HepG2 (cell line): ENCODE measurements at places on chromosomes 5 and 9. TPM values are rescaled to one million over a fixed set of nuclear protein-coding genes. Genes with fewer than 3 reads are reported as not detected.

DNA sequence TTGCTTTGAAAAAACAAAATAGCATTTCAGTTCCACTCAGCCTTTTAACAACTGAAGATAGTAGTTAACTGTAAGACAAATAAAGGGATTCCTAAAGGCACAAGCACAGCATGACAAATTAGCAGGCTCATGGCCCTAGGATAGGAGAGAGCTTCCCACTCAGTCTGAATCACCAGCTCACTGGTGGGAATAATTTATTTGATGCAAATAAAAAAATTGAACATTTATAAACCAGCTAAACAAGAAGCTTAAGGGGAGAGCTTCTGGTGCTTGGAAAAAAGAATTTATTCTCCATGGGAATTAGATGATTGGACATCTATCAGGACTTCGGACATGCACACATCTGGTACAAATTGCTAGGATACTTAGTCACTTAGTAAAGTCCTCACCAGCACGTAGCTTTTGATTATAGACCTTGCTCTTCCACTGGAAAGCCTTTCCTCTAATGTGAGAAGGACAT is 294.1 kb upstream of the TNC start:
- H3K4me1 ChIP-seq = no peaks in the 10 kb centered on the region
- H3K4me3 ChIP-seq = no peak overlapping the region
- no peaks in the 10 kb centered on the region for H3K36me3 ChIP-seq
- no peak for DNase-seq

DNA sequence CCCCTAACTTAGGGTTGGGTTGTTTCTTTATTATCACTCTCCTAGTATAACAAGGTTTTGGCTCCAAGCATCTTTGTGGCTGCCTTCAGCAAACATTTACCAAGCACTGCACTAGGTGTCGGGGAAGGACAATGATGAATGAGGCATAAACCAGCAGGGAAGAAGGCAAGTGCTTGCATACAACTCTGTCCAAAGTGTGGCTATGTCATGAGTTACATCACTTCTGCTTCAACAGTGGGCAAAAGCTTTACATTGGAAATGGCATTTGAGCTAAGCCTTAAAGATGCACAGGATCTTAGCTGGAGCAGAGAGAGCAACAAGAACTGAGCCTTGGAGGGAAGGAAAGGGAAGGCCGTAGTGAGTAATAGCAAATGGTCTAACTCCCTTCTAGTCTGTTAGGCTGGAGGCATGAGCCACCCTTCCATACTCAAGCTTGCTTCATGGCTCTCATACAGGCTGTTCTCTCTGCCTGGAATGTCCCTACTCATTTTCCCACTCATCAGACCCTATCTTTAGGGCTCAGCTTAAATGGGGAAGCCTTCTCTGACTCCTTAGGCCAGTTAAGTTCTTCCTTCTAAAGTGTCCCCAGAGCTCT is 121.8 kb downstream of the SEMA6A start:
- peak; percentile 38 for DNase-seq
- H3K27me3 ChIP-seq = no peaks in the 10 kb centered on the region
- no peaks in the 10 kb centered on the region for H3K36me3 ChIP-seq

DNA sequence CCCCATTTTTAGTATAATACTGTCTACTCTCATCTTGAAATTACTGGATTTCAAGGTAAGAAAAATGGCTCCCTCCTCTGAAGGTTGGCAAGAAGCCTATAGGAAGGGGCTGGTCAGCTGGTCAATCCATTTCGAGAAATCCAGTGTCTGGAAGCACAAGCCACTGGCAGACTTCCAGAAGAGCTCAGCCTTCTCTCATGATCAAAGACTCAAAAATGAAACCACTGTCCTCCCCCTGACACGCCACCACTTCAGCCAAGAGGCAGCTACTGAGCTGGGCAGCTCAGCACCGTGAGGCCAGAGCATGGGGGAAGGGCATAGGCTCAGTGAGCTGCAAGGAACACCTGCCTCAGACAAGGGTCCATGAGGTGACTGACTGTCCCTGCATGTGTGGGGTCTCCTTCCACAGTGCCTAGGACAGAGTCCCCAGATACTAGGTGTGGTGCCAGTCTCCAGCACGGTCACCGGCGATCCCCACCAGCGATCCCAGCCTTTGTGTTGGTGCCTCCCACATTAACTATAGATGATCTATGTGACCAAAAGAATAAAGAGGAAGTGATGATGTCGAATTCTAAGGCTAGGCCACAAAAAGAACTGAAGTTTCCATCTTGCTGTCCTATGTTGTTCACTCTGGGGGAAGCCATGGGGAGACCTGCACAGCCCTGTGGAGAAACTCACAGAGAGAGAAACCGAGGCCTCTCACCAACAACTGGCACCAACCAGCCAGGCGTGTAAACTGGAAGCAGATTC is 100.1 kb upstream of the LRRTM2 start:
- peaks cover 13% of the 10 kb centered on the region for H3K4me1 ChIP-seq
- DNase-seq = no peak
- no peaks in the 10 kb centered on the region for H3K36me3 ChIP-seq
- no peak overlapping the region for H3K4me3 ChIP-seq
- no peak overlapping the region for H3K27ac ChIP-seq

DNA sequence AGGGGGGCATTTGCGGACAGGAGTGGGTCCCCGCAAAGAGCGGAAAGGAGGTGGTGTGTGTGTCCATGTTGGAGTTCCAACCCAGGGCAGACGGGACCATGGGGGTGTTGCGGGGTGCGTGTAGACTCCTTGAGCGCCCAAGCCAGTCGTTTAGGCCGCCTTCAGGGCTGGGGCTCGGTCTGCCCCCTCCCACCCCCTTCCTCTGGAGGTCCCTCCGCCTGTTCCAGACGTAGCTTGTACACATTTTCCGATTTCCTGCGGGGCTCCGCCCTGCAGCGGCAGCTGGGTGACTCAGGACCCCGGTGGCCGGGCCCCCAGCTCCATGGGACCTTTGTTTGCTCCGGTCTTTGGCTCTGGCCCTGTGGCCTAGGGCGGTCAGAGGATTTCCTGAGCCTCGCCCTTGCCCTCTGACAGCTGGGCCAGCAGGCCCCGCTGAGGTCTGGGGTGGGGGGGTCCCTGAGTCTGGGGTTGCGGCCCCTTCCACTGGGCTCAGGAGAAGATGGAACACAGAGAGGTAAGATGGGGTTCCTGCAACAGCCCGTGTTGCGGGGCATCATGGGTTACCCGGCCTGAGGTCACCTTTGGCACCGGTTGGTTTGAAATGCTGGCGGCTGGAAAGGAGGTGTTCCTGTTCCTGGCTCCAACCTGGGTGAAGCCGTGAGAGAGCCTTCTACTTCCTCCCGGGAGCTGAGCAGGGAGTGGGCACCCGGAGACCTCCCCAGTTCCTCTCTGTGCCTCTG is 1.5 kb downstream of the PKN3 start:
- no peak for DNase-seq
- peaks cover 4% of the 10 kb centered on the region for H3K36me3 ChIP-seq
- H3K4me1 ChIP-seq = peaks cover 9% of the 10 kb centered on the region

GRCh38 chr5:165673499-165673898 is 2168.1 kb downstream of the MAT2B start:
- no peak for DNase-seq
- no peaks in the 10 kb centered on the region for H3K36me3 ChIP-seq
- no peaks in the 10 kb centered on the region for H3K4me1 ChIP-seq
- no peaks in the 10 kb centered on the region for H3K27me3 ChIP-seq

DNA sequence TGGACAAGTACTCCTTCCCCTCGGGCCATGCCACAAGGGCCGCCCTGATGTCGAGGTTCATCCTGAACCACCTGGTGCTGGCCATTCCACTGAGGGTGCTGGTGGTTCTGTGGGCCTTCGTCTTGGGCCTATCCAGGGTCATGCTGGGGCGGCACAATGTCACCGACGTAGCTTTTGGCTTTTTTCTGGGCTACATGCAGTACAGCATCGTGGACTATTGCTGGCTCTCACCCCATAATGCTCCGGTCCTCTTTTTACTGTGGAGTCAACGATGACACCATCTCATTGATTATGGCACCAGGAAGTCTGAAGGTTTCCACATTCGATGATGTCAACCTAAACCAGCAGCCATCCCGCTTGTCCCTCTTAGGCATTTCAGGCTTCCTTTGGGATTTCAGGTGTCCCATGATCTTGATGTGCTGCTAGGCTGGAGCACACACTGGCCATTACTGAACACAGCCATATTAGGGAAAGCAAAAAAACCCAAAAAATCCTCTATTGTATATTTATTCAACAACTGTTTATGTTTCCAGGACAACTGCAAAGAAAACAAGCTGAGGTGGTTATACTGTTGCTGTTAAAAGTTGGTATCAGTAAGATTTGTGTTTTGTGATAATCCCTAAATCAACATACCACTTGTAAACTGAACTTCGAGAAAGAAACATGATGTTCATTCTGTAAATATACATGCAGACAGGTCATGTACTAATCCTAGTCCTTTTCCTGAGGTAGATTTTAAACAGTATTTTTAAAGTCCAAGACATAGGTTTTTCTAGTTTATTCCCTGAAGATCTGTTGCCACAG is 1.1 kb downstream of the PLPP6 start:
- H3K4me1 ChIP-seq = peaks cover 52% of the 10 kb centered on the region
- DNase-seq = peak; percentile 65
- H3K27me3 ChIP-seq = no peaks in the 10 kb centered on the region
- no peaks in the 10 kb centered on the region for H3K36me3 ChIP-seq
- peak overlapping the region; percentile 93 for H3K27ac ChIP-seq

DNA sequence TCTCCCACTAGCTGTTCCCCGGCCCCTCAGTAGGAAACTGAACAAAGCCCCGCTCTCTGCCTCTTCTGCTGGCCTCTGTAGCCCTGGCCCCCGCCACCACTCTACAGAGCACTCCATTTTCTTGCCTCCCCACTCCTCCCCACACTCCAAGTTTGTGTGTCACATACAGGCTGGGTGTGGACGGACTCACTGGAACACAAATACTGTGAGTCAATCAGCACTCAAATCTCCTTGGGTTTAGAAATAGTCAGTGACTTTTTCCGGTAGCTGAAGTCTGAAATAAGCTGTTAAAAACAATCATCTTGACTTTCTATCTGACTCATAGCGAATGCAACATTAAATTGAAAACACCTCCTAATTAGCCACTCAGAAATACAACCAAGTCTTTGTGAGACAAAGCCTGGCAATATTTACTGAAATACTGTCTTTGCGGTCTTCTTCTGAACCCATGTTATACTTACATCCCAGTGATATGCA is 122.5 kb downstream of the LHFPL2 start:
- no peak overlapping the region for H3K4me3 ChIP-seq
- DNase-seq = no peak
- H3K27ac ChIP-seq = no peak overlapping the region
- H3K4me1 ChIP-seq = peaks cover 28% of the 10 kb centered on the region

- no peaks in the 10 kb centered on the region; the same call in 1 of the 2 replicates for H3K27me3 ChIP-seq
- no peak overlapping the region for H3K4me3 ChIP-seq
- H3K36me3 ChIP-seq = no peaks in the 10 kb centered on the region
- H3K4me1 ChIP-seq = no peaks in the 10 kb centered on the region
- DNase-seq = no peak
These were observed 407.8 kb upstream of the SGCD start for GRCh38 chr5:155919126-155919525.

DNA sequence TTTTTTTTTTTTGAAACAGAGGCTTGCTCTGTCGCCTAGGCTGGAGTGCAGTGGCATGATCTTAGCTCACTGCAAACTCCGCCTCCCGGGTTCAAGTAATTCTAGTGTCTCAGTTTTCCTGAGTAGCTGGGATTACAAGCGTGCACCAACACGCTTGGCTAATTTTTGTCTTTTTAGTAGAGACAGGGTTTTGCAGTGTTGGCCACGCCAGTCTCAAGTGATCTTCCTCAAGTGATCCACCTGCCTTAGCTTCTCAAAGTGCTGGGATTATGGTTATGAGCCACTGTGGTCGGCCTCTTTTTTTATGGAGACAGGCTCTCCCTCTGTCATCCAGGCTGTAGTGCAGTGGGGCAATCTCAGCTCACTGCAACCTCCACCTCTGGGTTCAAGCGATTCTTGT is 82.9 kb downstream of the RAB24 start:
- H3K4me3 ChIP-seq = no peak overlapping the region
- no peaks in the 10 kb centered on the region for H3K4me1 ChIP-seq
- DNase-seq = no peak
- no peak overlapping the region for H3K27ac ChIP-seq

DNA sequence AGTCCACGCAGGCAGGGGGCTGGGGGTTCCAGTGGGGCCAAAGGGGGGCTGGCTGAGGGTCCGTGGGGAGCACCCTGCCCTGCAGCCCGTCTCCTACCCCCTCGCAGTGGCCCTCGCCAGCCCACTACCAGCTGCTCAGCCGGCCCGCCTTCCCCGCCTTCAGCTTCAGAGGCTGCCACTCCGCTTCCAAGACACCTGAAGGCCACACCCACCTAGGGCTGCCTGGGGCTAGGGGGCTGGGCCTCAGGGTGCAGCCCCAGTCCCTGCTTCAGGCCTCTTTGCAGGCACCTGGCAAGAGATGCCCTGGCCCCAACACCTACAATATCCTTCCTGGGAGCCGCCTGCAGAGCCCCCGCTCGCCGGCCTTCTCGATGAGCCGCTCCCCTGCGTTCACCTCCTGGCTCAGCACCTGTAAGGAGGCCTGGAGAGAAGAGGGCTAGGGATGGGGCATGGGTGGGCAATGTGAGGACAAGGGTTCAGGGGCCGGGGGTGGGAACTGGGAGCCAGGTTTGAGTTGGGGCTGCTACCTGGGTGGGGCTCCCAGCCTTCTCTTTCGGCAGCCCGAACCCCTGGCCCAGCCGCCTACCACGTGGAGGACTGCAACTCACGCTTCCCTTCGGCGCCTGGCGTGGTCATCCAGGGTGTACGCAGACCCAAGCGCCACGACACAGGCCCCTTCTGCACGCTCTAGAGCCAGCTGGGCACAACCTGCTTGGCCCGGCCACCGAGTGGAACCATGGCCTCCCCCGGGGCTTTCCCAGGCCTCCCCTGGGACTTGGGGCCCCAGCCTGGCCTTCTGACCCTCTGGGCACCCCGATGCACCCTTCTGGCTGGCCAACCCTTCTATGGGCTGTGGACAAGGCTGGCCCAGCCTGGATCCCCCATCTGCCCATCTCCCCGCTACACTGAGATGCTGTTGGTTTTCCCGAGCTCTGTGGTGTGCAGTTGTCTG is 1.7 kb downstream of the STPG3 start:
- H3K4me3 ChIP-seq = no peak overlapping the region
- no peak for DNase-seq
- H3K27me3 ChIP-seq = no peaks in the 10 kb centered on the region
- peaks cover 77% of the 10 kb centered on the region for H3K4me1 ChIP-seq

Gene KIF24
- total RNA-seq = 2.8 and 3.0 TPM in 2 replicates

Gene ENHO
- 0.51 and 0.60 TPM in 2 replicates for total RNA-seq

Gene MRPS2
- total RNA-seq = 44.4 and 48.6 TPM in 2 replicates

Gene PLCXD3
- total RNA-seq = 0.03 TPM in 1 of 2 replicates, not detected in the other
